ENCODE measurements at places on chromosomes 6 and 20.

DNA sequence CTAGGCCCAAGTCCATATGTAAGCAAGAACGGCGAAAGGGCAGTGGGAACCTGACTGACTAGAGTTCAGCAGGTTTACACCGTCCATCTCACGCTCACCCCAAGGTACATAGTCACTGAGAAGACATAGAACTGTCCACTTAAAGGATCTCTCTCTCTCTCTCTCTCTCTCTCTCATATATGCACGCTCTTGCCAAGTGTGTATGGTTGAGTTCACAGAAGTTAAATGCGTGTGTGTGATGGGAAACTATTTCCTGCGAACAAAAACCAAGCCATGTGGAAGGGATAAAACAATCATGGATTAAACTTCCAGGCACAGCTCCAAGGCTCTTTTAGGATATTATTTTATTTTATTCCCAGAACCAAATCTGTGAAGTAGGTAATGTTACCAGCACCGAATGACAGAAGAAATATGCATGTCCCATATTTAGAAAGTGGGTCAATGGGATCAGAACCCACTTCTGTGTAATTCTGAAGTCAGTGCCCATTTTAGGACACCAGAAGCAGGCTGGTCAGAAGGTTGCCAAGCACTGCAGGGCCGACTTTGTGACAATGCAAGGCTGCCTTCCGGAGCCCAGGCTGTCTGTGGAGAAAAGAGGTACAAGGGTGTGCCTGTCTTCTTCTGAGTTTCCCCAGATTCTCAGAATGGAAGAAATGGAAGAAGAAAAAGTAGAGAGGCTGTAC lies 49.2 kb upstream of the MAP7 start:
- DNase-seq, result no peak

GRCh38 chr6:103983011-103983410 lies 876.7 kb downstream of the HACE1 start:
- DNase-seq, result no peak

GRCh38 chr6:127690092-127690491 lies 113.1 kb downstream of the C6orf58 start:
- no peak for DNase-seq

GRCh38 chr20:19742974-19743639 lies 15.0 kb upstream of the RIN2 start:
- DNase-seq, result no peak

GRCh38 chr6:157877573-157878438 lies 54.8 kb downstream of the SNX9 start:
- DNase-seq, result no peak

- DNase-seq, result no peak
These were observed 2.6 kb downstream of the ZNFX1 start for GRCh38 chr20:49275216-49275615.

DNA sequence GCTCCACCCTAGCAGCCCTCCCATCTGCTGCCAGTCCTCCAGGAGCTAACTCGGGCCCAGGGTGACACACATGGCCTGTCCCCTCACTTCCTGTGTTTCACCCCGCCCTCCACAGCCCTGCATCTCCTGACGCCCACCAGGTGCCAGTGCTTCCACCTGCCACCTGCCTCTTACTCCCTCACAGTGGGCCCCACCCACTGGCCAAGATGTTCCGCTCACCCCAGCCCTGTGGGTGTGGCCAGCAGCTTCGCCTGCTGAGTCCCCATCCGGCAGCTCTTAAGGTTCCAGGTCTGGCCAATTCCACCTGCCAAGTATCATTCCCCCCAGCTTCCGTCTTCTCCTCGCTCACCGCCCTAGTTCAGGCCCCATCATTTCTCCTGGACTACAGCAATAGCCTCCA lies 184.1 kb downstream of the MBOAT1 start:
- DNase-seq, result no peak

DNA sequence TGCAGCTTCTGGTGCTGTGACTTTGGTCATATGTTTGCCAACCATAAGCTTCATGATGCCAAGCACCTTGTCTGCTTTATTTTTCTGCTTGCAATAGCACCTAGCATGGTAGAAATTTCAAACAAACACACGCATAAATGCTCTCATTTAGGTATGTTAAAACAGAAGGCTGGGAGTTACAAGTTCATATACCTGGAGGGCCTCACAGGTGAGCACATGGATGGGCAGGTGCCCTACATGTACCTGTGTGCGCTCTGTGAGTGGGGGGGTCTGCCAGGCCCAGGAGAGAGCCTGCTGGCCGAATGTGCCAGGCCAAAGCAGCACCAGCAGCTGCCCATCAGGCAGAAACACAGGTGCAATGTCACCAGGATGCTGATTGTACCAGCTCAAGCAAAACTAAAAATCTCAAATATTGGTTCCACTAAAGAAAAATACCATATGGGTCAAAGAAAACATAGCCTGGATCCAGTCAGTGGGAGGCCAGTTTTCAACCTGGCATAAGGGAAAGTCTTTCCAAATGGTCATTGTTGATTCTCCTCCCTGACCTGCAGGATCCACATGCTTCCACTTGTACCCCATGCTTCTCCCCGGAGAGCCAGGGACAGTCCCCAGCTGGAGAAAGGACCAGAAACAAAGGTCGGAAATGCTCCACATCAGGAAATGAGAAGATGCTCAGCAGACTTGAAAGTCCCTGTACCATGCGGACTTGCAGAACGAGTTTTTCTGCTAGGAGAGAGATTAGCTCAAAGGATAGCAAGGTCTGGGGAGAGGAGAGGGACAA lies 7.2 kb upstream of the PFDN4 start:
- DNase-seq, result no peak

- DNase-seq, result no peak
These were observed 189.4 kb downstream of the HTR1B start for GRCh38 chr6:77273929-77274328.

GRCh38 chr6:30192076-30192475 lies 21.1 kb downstream of the TRIM26 start:
- DNase-seq, result no peak

GRCh38 chr6:30603961-30604360 lies 13.1 kb downstream of the PPP1R10 start:
- no peak for DNase-seq

- DNase-seq, result no peak
These were observed 306.1 kb upstream of the FLRT3 start for GRCh38 chr20:14643556-14643955.

GRCh38 chr20:25065625-25066338 lies 7.8 kb upstream of the ACSS1 start:
- no peak for DNase-seq

DNA sequence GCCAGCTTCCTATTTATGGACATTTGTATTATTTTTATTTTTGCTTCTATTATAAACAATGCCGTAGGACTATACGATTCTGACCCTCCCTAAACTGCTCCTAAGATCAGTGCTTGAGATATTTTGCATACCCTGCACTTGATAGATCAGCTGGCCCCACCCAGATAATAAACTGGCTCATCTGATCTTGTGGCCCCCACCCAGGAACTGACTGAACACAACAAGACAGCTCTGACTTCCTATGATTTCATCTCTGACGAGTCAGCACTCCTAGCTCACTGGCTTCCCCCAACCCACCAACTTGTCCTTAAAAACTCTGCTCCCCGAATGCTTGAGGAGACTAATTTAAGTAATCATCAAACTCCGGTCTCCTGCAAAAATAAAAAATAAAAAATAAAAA lies 34.9 kb upstream of the TFAP2A start:
- no peak for DNase-seq

DNA sequence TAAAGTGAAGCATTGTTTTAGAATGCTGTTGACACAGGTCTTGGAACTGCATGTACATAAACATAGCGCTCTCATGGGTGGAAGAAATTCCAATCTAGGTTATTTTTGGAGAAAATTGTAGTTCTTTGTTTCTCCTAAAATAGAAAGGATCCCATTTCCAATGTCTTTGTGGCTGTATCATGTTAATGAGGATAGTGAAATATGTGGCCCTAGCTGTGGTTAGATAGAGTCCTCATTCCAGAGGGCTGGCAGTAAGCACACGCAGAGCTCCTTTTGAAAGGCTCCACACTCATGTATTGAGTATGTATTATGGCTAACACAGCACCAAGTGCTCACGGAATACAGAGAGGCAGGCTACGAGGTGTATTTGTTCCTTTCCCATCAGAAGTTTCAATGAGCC lies 60.9 kb downstream of the SNRNP48 start:
- no peak for DNase-seq

DNA sequence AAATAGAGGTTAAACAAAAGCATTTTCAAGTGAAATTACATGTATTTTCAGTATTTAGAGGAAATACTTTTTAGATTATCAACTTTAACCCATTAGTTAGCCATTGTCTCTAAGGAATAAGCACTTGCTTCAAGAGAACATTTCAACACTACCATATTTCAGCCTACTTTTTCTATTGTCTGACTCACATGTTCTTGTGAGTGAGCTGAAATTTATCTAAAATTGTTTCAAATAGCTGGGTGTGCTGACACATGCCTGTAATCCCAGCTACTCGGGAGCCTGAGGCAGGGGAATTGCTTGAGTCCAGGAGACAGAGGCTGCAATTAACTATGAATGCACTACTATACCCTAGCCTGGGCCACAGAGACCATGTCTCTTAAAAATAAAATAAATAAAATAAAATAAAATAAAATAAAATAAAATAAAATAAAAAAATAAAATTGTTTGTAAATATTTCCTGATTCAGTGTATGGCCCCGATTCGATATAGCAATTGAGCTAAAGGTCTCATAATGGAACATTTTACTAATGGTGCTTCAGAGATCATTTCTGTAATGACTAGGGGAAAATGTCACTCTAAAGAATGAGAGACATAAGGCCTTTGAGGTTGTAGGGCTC lies 324.6 kb upstream of the PLCB4 start:
- no peak for DNase-seq

- DNase-seq, result no peak
These were observed 105.7 kb downstream of the EDN1 start for GRCh38 chr6:12395898-12396297.

- no peak for DNase-seq
These were observed 49.5 kb upstream of the PREP start for GRCh38 chr6:105452376-105452775.

DNA sequence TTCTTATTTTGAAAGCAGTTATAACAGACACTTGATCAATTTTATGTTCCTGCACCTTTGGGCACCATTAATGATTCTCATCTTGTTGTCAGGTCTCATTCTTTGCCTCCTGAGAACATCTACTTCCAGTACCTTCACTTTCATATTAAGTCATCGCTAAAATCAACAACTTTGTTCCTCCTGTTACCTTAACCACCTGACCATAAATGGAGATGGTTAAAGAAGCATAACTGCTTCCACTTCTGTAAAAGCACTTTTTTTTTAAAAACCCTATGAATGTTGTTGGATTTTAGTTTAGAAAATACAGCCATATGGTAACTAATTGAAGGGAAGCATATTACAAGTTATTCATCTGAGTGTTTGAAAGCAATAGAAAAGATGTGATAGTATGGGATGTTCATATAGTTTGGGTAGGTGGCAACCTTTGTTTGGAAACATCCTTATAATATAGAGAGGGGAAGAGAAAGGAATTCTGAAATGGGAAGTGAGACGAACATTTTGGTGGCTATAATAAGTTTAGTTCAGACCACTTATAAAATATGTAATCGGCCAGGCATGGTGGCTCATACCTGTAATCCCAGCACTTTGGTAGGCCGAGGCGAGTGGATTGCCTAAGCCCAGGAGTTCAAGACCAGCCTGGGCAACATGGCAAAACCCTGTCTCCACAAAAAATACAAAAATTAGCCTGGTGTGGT lies 53.9 kb downstream of the AFG1L start:
- DNase-seq, result no peak

- DNase-seq, result no peak
These were observed 6.6 kb upstream of the SIGLEC1 start for GRCh38 chr20:3719046-3719445.

Measured in thymus (tissue), 14 donors.